Left ventricle myocardium inferior (tissue), 1 donor: ENCODE measurements at places on chromosomes 1 and 21. TPM values are rescaled to one million over a fixed set of nuclear protein-coding genes. Genes with fewer than 3 reads are reported as not detected.

DNA sequence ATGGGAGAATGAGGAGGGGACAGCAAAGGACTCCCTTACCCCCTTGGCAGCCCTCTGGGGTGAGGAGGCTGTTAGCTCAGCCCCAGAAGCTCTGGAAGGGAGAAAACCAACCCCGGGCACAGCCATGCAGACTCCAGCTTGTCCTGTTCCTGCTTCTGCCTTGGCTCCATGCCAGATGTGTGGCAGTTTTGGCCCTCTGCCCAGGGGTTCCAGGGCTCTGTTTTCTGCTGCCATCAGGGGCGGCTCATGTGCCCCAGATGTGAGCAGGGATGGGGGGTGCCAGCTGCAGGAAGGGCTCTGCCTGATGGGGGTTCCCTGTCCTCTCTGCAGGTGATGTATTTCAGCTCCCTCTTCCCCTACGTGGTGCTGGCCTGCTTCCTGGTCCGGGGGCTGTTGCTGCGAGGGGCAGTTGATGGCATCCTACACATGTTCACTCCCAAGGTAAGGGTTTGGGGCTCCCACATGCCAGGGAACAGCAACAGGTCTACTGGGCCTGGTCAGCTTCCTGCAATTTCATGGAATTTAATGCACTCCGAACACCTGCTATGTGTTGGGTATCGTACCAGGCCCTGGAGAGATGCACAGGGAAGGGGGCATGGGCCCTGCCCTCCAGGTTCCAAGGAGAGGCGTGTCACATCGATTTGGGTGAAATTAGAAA, 26.1 kb downstream of the SLC6A17 start:
- peak; percentile 59 for DNase-seq

- no peak for DNase-seq
These were observed 221.9 kb downstream of the MRPL39 start for GRCh38 chr21:25385341-25385740.

DNA sequence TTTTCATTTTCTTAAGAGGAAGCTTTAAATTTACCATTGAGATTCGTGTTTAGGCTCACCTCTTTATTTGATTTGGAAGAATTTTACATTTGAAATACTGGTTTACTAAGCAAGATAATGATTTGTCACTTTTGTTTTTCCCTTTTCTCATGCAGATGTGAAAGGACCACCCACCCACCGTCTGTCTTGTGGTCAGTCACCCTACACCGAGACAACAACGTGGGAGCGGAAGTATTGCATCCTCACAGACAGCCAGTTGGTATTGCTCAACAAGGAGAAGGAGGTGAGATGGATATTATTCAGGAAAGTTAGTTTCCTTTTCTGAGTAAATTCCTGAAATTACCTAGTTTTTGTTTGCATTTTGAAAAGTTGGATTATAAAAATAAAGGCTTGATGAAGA, 189.5 kb downstream of the RASAL2 start:
- DNase-seq: no peak

DNA sequence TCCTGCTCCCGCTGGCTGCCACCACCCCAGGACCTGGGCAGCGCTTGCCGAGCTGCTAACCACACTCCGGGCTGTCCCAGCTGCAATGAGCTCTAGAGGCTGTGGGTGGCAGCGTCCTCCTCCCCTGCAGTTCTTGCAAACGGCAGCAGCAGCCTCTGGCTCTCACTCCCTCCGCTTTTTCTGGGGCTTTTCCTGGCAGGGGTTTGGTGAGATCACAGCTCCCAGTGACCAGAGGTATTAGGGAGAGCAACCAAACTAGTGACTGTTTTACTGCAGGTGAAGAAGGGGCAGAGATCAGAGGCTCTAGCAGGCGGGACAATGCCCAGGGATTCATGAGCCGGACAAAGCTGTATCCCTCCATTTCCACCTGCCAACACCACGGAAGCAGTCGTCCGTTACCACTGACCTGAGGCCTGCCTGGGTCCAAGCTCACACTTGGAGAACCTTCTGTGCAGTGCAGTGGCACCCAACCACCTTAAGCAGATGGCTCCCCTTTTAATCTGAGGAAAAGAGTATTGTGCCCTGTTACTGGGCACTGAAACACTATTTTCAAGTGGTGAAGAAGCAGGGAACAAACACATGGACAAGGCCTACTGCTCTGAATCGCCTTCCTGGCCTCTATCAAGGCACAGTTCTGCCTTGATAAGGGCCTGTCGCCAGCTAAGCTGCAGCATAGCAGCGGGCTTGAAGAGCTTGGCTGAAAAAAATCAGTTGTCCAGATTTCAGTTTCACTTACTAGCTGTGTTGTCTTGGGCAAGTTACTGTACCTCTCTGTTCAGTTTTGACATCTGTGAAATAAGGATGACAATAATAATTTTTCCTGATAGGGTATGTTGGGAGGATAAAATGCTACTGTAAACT, at the start of gene F5:
Gene F5 (minus strand): TSS at position 87 of the 861 bp plus-strand sequence. CDS start 95 bp downstream, outside the sequence.
- peak; percentile 74 for DNase-seq

- no peak for DNase-seq
These were observed 47.3 kb upstream of the LRRC52 start for GRCh38 chr1:165496501-165496900.

GRCh38 chr1:24558902-24559791, 3.3 kb downstream of the NCMAP start:
- peak; percentile 48 for DNase-seq

DNA sequence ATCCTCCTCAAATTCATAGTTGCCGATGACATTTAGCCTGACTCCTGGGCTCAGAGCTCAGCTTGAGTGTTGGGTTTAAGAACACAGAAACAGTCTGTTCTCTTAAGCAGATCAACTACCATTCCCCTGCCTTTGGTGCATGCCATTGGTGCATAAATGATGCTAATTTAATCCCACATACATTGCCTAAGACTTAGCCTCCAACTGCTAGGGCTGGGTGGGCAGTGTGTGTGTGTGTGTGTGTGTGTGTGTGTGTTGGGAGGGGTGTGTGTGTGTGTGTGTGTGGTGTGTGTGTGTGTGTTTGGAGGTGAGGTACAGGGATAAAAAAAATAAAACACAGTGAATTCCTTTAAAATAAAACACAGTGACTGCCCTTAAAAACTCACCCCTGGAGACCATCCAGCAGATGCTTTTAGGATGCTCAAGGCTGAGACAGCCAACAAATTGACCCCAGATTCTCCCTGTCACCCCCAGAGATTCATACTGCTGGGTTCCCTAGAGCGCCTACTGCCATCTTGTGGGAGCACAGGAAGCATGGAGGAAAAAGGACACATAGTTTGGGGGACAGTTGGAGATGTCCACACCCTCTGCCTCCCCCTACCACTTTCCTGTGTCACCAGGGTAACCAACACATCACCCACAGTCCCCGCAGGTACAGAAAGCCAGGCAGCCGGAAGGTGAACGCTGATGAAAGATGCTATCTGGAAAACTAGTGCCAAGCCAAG, 30.6 kb downstream of the KLHDC7A start:
- DNase-seq: no peak

- no peak for DNase-seq
These were observed 7.4 kb downstream of the ENTREP3 start for GRCh38 chr1:155247667-155248553.

DNA sequence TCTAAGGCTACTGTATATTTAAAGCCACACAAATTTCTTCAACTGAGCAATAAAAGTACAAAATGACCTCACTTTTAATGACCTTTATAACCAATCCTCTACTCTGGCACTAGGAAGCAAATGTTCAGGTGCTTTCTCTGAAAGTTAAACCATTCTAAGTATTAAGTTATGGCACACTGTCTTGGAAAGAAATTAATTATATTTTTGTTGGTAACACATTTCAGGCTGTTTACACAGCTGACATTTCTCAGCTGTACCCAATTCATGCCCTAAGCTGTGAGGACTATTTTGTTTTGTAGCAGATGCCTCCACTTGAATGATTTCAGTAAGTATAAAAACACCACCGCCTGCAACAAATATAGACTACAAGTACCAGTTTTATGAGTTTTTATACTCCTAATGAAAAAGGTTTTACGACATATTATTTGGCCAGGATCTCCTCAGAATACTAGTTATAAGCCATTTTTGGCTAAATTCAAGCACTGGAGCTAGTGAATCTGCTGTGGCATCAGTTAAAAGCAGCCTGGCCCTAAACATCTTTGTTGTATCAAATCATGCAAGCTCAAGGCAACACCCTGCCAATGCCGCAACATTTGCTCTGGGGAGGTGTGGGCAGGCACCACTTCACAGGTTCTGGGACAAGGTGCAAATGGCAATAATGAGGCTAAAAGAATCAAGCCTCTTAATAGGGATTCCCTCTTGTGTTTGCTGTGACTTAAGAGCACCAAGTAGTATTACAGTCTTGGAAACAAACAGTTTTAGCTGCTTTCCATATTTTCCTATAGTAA, 228.4 kb upstream of the DMRTA2 start:
- DNase-seq: no peak

- DNase-seq: no peak
These were observed 143.0 kb downstream of the RERE start for GRCh38 chr1:8674481-8674880.

GRCh38 chr21:45492765-45493164, 49.5 kb downstream of the SLC19A1 start:
- DNase-seq: no peak

The ST6GALNAC3 gene
- total RNA-seq: 4.5 TPM

The WDR3 gene
- 10.8 TPM for total RNA-seq

The CFAP57 gene
- not detected for total RNA-seq
